Suprapubic skin (tissue), 4 donors: ENCODE measurements at places on chromosomes 12 and 14. TPM values are rescaled to one million over a fixed set of nuclear protein-coding genes. Genes with fewer than 3 reads are reported as not detected.
A peak's percentile ranks its signal among the peaks of the same experiment; 100 is the strongest.

DNA sequence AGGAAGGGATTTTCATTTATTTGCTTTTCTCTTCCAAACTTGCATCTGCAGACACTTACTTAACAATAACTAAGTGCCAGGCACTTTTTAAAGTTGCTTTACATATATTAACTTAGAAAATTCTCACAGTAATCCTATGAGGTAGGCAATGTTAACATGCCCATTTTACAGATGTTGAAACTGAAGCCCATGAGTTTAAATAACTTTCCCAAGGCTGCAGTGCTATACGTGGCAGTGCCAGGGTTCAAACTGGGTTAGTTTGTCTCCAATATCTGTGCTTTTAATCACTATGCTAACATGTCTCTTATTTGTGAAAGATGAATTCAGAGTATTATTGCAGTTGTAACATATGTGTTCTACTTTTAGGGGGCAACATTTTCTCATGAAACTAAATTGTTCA, 29.9 kb downstream of the PUS7L start:
- peaks cover 7% of the 10 kb centered on the region for H3K36me3 ChIP-seq
- no peak overlapping the region for H3K4me3 ChIP-seq
- DNase-seq, result no peak
- no peaks in the 10 kb centered on the region for H3K27me3 ChIP-seq

DNA sequence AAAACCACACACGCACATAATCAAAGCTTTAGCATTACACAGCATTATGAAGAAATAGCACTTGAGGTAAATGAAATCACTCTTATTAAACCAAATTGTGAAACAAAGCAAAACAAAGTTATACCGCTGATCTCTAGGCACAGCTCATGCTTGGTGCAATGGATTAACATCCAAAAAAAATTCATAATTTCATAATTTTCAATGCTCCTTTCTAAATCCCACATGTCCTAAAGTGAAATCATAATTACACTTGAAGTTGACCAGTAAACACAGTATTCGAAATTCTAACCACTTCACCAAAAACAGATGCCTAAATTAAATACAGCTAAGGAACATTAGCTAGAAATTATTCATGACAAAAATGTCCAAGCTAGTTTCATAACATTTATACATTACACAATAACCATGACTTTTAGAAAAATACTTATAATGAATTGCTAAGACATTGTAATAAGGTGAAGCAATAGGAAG, 1.5 kb downstream of the MLH3 start:
- no peak overlapping the region for H3K4me3 ChIP-seq
- peaks cover 49% of the 10 kb centered on the region for H3K4me1 ChIP-seq
- H3K27ac ChIP-seq, result peak overlapping the region; percentile 95
- H3K27me3 ChIP-seq, result no peaks in the 10 kb centered on the region

Gene FSCB
- not detected for total RNA-seq

DNA sequence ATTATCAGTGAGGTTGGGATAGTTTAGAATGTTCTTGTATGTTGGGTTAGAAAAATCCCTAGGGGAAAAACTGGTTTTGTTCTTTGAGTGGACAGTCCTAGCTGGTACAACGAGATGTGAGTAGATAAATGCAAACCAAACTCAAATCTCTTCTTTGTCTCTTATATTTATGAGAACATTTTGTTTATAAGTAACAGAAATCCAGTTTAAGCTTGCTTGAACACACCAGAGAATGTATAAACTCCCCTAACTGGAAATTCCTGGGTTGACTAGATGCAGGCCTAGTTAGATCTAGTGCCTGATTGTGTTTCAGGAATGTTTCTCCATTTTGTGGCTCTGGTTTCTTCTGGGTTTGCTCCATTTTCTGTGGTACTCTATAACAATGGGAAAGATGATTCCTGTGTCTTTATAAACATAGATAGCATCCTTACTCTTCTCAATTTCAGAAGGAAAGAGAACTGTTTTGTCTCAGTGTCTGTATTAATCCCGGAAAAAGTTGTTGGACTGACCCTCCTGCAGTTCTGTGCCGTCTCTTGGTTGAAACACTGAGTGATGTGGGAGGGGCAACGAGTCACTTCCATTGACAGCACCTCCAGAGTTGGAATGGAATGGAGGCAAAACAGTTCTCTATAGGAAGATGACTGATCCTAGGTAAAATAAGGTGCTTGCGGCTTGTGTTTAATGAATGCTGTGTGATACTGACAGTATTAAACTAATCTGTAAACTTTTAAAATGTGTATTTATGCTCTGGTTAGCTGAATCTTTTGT, 244.8 kb downstream of the TMTC2 start:
- H3K27me3 ChIP-seq, result no peaks in the 10 kb centered on the region
- H3K4me1 ChIP-seq, result no peaks in the 10 kb centered on the region
- no peak overlapping the region for H3K4me3 ChIP-seq
- DNase-seq, result no peak
- peak overlapping the region; percentile 28 for H3K27ac ChIP-seq

Gene KRT78
- 115 TPM for total RNA-seq

Gene DBX2
- total RNA-seq, result 0.76 TPM

DNA sequence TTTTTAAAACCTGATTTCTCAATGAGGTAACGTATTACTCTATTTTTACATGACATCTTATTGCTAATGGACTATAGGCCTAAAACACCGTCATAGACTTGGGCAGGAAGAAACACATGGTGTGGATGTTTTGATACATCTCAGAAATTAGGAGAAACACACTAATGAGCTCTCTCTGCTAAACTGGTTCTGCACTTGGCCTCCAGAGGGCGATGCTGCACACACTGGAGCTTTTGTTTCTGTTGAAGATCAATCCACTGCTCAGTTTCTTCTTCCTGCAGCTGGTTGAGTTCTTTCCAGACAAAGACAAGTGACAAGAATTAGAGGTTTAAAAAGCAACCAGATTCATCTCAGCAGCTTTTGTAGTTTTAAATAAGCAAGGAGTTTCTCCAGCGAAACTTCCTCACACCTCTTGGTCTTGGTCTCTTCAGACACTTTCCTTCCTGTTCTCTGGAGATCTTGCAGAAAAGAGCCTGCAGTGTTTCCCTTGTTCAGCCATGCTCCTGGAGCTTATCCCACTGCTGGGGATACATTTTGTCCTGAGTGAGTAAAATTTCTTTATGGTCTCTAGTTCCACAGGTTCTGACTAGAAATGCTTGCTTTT, 178.5 kb upstream of the OR4E1 start:
- H3K36me3 ChIP-seq, result no peaks in the 10 kb centered on the region
- no peaks in the 10 kb centered on the region for H3K27me3 ChIP-seq
- H3K4me1 ChIP-seq, result no peaks in the 10 kb centered on the region
- no peak overlapping the region for H3K27ac ChIP-seq

DNA sequence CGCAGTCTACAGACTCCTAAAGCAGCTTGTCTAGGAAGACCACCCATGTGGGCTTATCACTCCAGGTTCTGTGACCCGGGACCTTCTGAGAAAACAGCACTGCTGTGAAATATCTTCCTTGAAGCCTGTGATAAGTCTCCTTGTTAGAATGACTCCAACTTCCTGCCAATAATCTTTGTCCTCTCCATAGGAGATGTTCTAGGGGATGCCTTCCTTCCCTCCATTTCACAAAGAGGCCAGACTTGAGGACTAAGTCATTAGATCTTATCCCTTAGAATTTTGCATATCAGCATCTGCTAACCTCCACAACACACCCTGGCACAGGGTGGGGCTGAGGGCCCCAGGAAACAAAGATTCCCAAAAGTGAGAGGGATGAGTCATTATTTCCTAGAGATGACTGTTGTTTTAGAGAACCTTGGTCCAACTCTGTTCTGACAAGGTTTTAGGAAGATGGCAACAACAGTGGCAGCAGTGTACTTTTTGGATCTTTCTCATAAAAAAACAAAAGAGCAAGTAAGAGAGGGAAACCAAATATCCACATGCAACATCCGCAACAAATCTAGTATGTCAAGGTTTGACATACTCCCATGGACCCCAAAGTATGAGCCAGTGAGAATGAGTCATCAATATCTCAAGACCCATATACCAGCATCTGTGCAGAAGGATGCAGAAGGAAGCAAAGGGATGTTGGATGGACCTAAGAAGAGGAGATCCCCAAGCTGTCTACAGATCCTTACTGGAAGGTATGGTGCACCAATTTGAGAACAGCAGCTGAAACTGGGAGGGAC, 6.0 kb downstream of the LTB4R start:
- H3K27me3 ChIP-seq, result no peaks in the 10 kb centered on the region
- H3K4me1 ChIP-seq, result peaks cover 49% of the 10 kb centered on the region
- H3K4me3 ChIP-seq, result no peak overlapping the region
- H3K27ac ChIP-seq, result no peak overlapping the region
